ENCODE measurements at places on chromosomes 3 and 15.

- DNase-seq: peak; percentile 7
These were observed 74.4 kb downstream of the MOBP start for GRCh38 chr3:39541917-39542329.

DNA sequence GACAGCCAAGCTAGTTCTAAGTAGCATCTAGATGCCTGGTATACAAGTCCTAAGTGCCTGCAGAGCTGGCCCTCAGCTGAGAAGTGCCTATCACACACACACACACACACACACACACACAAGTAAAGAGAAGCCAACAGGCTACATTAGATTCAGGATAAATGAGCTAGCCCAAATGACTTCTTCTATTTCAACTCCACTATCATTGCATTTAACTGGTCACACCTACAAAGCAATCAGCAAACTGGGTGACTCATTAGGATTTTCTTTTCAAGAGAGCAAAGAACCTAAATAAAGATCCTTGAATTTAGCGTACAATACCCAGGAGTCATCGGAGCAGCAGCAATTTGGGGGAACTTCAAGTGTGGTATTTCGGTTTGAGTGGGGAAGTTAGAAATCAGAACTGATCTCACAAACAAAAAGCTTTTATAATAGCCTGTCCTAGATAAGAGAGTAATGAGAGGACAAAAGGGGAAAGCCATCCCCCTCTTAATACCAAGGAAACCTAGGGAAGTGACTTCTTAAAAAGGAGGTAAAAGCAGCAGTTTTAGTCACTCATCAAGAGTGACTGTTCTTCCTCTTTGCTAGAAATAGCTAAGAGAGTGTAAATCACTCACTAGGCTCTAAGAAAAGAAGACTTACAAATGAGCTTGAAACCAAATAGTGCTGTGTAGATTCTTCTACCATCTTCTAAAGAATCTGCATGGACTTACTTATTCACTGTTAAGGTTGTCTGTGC is 112.7 kb downstream of the TNIK start:
- DNase-seq: no peak

GRCh38 chr15:88897456-88898194 is 2.3 kb upstream of the HAPLN3 start:
- DNase-seq: no peak

GRCh38 chr3:195080125-195080524 is 190.8 kb downstream of the XXYLT1 start:
- DNase-seq: no peak

GRCh38 chr3:187783098-187783497 is 37.8 kb upstream of the BCL6 start:
- DNase-seq: no peak

DNA sequence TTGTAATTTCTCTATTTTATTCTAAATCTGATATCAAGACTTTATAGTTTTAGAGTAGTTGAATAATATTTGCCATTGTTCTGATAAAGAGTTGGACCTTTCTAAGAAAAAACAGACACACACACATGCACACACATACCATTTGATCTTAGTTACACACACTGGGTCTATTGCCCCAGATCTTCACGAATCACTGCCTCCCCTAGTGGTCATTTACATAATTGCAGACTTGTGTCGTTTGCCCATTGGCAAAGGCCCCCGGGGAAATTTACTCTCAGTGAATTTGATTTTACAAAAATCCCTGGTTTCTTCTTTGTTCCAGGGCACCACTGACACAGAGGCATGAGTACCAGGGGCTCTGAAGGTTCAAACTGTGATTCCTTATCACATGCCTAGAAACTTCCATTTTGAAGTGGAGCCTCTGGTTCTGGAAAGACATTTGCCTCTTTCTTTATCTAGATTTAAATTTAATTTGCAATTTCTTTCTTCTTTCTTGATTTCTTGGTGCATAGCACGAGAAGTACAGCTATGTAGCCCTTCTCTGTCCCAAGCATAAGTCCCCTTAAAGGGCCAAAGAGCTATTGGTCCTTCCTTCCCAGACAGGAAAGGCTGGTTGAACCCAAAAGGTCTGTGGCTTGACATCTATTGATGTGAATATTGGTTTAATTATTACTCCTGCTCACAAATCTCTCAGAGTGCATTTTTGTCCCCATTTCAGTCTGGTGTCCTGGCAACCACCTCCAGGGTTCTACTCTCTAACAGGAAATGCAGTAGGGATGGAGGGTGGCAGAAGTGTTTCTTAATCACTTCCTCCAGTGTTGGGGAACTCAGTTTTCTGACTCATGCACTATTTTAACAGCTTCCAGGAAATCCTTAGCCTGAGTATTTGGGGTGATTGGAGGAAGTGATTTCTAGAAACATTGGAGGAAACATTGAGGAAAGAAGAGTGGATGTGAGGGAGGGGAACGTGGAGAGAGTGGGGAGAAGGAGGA is 32.4 kb upstream of the SLC6A11 start:
- no peak for DNase-seq

DNA sequence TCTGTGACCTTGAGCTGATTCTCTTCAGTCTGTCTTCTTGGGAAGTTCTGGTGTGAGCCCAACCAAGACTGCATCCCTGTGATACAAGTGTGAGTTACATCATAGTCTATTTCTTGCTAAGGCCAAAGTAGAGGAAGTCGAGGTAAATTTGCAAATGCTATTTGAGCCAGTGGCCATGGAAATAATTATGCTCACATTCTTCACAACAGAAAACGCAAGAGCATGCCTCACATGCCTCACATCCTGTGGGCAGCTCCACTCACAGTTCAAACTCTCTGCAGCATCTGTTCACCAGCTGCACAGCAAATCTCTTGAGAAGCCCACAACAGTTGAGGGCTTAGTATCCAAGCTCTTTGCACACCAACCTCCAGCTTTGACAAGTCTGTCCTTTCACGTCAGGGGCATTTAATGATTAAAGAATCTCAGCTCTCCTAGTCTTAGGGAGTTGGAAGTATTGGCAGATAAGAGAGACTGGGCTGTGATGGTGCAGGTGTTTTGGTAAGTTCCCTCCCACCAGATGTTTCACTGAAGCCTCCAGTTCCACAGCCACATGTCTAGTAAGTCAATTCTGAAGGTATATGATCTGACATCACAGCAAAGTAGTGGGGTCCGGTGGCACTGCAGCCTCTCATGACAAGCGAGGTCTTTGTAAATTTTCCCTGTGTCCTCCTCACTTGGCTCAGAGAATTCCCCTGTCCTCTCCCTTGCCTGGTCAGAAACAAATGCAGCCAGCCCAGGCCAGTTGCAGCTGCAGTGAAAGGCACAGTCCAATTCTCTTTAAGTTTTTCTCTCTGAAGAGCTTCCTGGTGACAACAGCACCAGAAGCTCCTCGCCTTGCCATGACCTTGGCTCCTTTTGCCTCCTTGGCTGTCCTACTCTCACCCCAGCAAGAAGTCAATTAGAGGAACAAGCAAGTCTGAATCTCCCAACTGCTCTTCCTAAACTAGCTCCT is 166.1 kb downstream of the SSR3 start:
- DNase-seq: peak; percentile 9

DNA sequence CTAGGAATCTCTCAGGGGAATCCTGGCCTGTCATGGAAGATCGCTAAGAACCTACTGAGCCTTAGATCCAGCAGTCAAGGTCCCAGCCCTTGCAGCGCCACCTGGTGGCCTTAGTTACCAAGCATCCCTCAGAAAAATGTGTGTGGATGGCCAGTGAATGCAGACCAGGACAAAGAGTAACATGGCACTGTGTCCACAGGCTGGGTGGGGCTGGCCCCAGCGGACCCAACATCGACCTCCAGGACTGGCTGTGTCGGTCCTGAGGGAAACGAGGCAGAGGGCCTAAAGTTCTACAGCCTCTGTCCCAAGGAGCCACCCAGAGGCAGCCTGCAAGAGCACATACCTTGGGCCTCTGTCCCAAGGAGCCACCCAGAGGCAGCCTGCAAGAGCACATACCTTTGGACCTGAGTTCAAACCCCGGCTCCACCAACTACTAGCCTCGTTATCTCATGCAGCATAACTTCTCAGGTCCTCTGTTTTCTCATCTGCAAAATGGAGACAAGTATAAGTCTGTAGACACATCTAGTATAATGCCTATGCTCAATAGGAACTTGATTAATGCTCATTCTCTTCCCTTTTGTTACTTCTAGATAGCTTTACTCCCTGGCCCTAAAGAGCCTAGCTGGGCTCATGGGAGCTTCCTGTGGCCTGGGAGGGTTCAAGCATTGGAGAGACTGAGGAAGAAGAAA is 57.5 kb upstream of the HERC1 start:
- peak; percentile 66 for DNase-seq

DNA sequence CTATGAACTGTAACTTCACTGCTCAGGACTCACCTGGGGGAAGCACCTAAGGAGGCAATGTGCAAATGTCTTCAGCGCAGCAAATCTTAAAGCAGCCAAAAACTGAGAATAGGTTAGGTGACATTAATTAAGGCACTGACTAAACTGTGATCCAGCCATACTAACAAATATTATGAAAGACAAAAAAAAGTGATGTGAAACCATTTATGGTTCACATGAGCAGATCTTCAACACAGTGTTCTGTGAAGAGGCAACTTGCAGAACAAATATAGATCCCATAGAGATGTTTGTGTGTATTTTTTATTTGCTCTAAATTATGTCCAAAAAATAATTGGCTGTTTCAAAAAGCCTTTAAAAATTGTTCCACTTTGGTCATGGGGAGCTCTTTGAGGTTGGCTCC is 24.1 kb upstream of the MITF start:
- no peak for DNase-seq

GRCh38 chr3:38141952-38142273 is 3.5 kb downstream of the MYD88 start:
- DNase-seq: no peak

- DNase-seq: no peak
These were observed 48.0 kb upstream of the SCAANT1 start for GRCh38 chr3:63960048-63960711.

DNA sequence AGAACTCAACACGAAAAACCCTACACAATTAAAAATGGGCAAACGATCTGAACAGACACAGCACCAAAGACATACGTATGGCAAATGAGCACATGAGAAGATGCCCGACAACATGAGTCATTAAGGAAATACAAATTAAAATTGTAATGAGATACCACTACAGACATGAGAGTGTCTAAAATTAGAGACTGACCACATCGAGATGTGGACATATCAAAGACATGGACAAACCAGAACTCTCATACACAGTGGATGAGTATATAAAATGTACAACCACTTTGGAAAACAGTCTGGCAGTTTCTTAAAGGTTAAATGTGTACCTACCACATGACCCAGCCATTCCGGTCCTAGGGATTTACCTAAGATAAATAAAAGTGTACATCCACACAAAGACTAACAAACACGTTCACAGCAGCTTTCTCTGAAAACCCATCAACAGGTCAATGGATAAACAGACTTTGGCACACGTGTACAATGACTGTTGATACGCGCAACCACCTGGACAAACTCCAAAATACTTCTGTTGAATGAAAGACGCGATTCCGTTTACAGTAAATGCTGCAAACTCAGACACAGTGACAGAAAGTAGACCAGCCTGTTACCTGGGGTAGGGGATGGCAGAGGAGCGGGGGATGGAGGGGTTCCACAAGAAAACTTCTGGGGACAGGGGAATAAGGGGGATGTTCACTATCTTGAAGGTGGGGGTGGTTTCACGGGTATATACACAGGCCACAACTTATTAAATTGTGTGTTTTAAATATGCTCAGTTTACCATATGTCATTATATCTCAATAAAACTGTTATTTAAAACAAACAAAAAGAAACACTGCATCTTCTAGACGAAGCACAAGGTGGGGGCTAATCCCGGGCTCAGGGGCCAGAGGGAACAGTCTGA is 2.1 kb downstream of the TNK2 start:
- DNase-seq: no peak

GRCh38 chr3:174758943-174759342 is 100.2 kb upstream of the NAALADL2 start:
- no peak for DNase-seq

GRCh38 chr3:128307781-128308469 is 154.6 kb downstream of the EEFSEC start:
- no peak for DNase-seq

- no peak for DNase-seq
These were observed 57.0 kb upstream of the PXYLP1 start for GRCh38 chr3:141174674-141175073.

GRCh38 chr3:194565597-194566190 is 67.5 kb downstream of the TMEM44 start:
- DNase-seq: no peak

- DNase-seq: peak; percentile 94
These were observed 4.2 kb upstream of the WNT5A start for GRCh38 chr3:55491296-55491816.

- DNase-seq: no peak
These were observed 30.1 kb upstream of the KY start for GRCh38 chr3:134680796-134681521.

DNA sequence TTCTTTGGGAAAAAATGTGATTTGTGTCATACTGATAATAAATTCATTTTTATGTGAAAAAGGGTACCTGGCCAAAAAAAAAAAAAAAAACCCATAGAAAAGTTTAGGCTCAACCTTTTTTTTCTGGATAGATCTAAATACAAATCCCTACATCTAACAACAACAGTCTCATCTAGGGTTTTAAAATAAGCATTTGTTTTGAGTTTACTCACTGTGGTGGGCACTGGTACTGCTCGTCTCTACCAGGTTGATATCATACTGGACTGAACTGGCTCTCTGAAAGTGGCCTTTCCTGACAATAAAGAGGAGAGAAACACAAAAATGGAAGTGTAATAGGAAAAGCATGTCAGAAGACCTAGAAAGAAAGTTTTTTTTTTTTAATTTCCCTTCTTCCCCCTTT is 52.0 kb downstream of the FBXO22 start:
- DNase-seq: no peak

GRCh38 chr3:80060664-80061063 is 292.9 kb upstream of the ROBO1 start:
- no peak for DNase-seq

DNA sequence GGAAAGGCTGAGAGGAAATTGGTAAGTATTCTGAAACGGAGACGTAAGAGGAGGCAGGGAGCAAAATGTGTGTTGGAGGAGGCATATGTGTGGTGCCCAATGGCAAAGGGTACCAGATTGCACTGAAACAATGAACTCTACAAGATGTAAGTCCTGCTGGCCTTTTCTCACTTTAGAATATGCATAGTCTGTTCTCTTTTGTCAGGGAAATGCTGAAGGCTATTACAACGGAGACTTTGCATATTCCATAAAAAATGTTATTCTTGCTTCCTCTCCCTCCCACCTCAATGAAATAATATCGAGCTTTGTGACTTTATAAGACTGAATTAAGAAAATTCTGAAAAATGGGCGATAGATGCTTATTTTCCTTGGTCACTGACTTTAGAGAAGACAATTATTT is 85.9 kb downstream of the PEX5L start:
- DNase-seq: no peak

DNA sequence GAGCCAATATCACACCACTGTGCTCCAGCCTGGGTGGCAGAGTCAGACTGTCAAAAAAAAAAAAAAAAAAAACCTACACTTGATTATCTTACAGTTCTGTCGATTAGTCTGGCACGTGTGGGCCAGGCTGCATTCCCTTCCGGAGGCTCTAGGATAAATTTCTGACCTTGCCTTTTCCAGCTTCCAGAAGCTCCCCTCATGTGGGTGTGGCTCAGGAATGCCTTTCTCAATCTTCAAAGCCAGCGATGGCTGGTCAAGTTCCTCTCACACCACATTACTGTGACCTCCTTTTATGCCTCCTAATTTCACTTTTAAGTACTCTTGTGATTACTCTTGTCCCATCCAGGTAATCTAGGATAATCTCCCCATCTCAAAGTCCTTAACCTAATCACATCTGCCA is 58.2 kb upstream of the DUT start:
- DNase-seq: no peak

GRCh38 chr15:39657668-39658067 is 76.8 kb downstream of the THBS1 start:
- peak; percentile 79 for DNase-seq

GRCh38 chr3:138971766-138972320 is 24.8 kb downstream of the FOXL2NB start:
- DNase-seq: no peak

GRCh38 chr3:71258116-71258515 is 325.4 kb downstream of the FOXP1 start:
- no peak for DNase-seq

All from HS-27A (cell line).